ENCODE measurements at places on chromosomes 6 and 20.

GRCh38 chr6:42331019-42331418 lies 113.4 kb upstream of the MRPS10 start:
- DNase-seq = no peak

GRCh38 chr6:21049572-21049971 lies 515.3 kb downstream of the CDKAL1 start:
- no peak for DNase-seq

DNA sequence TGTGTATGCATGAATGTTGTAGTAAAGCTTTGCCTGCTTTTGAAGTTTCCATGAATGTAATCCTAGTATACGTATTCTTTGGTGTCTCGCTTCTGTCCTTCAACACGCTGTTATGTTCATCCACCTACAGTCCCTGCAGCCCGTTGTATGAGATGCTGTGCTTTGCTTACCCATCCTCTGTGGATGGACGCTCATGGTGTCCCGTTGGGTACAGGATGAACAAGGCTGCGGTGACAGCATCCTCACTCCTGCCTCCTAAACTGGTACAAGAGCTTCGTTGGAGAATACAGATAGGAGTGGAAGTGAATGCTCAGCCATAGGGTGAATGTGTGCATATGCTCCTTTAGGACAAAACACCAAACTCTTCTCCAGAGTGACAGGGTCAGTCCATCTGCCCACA lies 366.2 kb downstream of the ZFAND3 start:
- DNase-seq = no peak

GRCh38 chr6:52554684-52555280 lies 22.1 kb downstream of the TRAM2 start:
- no peak for DNase-seq

DNA sequence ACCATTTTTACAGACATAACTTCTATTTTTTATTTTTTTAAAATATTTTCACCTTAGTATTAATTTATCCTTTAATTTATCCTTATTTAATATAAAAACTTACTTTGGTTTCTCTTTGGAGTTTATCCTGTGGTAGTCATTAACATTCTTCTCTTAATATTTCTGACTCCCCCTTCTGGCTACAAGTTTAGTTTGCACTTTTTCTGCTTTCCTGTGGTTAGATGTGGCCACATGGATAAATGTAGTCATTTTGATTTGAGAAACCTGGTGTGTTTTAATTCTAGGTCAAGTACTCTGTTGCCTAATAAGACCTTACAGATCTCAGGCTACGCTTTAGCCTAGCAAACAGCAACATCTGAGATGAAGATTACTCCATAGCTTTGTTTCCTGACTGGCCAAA lies 1187.5 kb downstream of the HACE1 start:
- no peak for DNase-seq

- DNase-seq = no peak
These were observed 14.4 kb upstream of the PGK2 start for GRCh38 chr6:49801525-49801924.

GRCh38 chr6:37135835-37136694 lies 33.9 kb upstream of the PIM1 start:
- no peak for DNase-seq

DNA sequence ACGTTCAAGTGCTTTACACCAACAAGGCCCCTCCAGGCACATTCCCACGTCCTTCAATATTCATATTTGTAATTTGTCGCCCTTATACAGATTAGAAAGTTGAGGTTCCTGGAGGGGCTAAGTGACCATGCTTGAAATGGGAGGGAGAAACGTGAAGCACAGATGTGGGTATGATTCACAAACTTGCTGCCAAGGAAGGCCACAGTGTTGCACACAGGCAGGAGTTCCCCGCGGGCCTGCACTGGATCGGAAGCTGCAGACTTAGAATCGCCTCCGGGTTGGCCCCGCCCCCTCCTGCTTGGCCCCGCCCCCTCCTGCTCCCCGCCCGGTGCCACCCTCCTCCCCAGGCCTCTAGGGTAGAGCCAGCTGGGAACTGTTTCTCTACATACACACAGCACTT lies 58.2 kb upstream of the QKI start:
- DNase-seq = no peak

- no peak for DNase-seq
These were observed 44.3 kb downstream of the HDGFL1 start for GRCh38 chr6:22613695-22614094.

DNA sequence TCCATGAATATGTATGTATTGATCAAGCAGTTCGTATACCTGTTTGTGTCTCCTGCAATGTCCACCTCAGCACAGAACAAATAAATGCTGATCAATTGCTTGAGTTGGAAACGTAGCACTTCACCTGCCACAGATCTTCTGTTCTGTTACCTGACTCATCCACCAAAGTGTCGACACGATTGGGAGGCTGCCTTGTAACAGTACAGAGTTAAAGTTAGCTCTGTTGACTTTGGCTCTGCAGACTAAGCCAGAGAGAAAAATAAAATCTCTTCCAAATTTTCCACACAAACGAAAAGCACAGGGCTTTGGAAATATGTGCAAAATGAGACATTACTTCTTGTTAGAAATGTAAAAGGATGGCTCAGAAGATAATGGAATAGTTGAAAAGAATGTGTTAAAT lies 245.4 kb downstream of the NRN1 start:
- no peak for DNase-seq

DNA sequence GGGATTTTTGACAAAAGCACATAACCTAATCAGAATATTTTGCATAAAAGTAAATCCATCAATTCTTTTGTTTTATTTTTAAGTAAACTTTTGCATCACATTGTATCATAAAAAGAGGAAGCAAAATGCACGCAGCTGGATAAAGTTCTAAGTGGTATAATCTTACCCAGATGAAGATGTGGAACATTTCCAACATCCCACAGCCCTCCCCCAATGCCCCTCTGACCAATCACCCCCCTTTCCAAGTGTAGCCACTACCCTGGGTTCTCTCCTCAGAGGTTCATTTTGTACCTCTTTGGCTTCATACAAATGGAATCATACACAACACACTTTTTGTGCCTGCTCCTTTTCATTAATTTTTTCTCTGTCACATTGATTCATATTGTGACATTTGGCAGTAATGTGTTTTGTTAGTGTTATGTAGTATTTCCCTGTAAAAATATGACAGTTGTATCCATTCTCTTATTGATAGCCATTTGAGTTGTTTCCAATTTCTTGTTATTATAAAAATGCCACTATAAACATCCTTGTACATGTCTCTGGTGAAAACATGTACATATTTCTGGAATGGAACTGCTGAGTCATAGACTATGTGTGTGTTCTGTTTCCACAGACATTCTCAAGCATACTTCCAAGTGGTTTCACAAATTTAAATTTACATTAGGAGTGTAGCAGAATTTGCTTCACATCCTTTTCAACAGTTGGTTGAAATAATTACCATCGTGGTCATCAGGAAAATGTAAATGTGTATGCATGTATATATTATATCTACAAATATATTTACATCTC lies 92.9 kb upstream of the SYNDIG1 start:
- no peak for DNase-seq

DNA sequence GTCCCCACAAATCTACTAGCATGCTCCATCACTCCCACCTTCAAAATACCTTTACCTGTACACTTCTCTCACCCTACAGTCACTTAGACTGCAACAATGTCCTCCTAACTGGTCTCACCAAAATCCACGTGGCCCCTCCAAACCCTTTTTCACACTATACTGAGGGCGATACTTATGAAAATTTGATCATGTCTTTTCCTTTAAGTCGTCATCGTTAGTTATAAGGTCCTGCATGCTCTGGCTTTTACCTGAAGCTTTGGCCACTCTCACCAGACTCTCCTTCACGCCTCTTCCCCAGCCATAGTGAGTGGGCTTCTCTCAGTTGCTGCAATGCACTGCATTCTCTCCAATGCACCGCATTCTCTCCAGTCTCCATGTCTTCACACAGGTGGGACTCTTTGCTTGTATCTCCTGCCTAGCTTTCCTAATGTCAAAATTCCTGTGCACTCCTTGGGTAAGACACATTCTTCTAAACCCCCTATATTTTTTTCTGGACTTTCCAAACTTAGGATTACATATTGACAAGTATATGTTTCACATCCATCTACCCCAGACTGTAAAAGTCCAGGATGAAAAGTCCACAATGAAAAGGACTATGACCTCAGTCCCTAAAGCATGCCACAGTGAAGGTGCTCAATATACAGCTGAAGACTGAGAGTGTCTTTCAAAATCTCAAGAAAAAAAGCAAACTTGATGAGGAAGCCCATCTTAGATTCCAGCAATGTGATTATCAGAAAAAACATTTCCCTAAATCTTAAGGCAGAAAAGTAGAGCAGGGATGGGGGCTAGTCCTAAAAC lies 24.7 kb downstream of the PTPRK start:
- no peak for DNase-seq

GRCh38 chr20:2631228-2631627 lies 21.2 kb upstream of the NOP56 start:
- DNase-seq = no peak

DNA sequence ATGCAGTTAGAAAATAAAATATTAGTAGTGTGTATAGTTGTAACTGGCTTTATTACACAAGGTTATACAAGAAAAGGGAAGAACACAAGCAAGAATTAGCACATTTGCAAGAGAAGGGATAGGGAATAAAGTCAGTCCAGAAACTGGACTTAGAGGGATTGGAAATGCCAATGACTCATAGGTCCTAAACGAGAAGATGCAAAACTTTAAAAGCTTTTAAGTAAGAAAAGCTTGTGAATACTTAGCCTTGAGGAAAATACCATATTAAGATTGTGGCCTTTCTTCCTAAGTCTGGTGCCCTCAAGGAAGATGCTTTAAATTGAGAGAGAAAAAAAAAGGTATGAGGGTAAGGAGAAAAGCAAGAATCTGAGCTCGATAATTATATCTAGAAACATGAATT lies 102.3 kb upstream of the MCHR2 start:
- DNase-seq = no peak

DNA sequence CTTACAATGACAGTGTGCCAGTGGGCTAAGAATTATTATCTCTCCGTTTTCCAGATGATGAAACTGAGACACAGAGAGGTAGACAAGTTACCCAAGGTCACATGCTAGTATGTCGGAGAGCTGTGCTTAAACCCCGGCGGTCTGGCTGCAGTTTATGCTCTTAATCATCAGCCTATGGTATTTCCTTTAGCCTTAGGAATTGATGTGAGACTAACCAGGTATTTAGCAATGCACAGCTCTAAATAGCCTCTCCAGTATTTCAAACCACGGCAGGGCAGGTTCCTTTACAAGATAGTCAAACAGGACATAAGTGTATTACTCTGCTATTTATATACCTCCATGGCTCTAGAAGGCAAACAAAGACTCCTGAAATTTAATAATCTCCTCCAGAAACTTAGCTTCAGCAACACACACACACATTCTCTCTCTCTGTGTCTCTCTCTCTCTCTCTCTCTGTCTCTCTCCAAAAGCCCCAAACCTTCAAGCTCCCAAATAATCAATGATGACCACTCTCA lies 142.0 kb upstream of the ZNF217 start:
- no peak for DNase-seq

DNA sequence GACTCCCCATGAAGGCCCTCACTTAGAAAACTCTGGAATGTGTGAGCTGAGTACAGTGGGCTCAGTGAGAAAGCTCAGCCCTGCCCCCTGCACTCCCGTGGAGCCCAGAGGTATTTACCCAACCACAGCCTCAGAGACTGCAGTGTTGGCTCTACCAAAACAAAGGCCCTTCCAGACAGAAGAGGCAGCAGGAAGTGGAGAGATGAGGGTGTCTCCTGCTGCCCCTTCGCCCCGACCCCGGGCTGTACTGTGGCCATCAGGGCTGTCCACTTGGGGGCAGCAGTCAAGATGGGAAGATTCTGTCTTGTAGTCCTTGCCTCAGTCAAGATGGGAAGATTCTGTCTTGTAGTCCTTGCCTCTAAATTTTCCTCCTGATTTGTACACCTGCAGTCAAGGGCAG lies 341.3 kb downstream of the TAF4 start:
- DNase-seq = no peak

GRCh38 chr6:168240160-168240559 lies 79.4 kb downstream of the DACT2 start:
- no peak for DNase-seq

DNA sequence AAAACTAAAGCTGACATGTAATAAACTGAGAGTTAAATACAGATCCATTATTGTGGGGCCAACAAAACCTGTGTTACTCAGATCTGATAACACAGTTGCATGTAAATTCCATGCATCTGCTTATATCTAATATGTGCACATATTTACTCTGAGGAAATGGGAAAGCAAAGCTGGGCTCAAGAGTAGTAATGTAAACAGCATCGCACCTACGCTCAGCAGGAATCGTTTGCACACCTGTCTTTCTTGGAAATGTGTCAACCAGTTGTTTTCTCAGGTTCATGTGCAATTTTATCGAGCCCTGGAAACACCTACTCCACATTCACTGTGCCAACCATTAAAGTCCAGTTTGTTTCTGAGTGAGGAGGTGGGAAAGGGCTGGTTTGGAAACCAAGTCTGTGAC lies 80.3 kb upstream of the CNKSR3 start:
- no peak for DNase-seq

DNA sequence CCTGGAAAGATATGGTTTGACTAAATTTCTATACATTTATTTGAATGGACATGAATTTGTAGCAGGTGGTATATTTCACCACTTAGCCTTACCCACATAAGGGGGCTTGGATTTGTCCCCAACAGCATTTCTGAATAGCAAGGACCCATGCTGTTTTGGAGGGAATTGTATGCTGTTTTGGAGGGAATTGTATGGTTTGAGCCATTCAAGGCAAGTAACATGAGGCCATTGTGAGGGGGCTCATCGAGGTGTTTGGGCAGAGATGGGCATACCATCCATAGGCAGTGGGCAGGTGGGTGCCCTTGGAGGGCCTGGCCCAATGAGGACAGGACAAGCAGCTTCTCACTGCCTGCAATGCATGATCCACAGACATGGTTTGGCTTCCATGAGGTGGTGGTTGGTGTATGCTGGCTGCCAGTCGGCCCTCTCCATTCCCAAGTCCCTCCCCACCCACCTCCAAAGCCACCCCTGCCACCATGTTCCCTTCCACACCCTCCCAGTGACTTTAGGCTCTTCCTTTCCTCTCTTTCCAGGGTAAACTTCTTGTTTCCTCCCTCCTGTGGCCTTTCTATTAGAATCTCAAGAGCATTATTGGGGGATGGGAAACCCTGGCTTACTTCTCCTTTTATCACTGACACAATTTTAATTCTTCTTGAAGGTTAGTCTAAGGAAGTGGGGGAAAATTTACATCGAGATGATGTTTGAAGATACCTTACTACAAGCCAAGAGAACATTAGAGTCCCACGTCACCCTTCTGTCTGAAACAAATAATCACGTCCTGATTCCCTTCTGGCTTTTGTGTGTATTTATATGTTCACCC lies 13.2 kb upstream of the PXDC1 start:
- DNase-seq = no peak

DNA sequence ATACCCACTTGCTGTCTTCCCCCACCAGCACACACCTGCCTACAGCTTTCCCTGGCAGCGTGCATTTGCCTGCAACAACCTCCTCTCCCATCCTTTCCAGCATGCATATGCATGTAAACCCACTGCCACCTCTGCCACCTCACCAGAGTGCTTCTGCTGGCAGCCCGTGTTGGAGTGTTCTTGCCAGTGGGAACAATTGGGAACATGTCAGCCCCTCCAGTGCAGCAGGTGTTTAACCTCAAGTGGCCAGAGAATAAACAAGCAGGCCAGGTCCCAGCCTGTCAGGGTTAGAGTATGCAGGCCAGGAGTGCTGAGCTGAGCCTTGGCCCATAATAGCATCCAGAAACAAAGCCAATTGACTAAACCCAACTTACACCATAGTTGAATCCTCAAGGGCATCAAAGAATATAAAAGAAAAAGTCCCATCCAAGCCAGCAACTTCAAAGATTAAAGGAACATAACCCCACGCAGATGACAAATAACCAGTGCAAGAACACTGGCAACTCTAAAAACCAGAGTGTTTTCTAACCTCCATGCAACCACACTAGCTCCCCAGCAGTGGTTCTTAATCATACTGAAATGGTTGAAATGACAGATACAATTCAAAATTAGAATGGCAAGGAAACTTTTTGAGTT lies 1212.1 kb upstream of the CITED2 start:
- no peak for DNase-seq
